ENCODE measurements at places on chromosomes 16 and 17.

GRCh38 chr17:15009087-15009486 is 256.0 kb downstream of the PMP22 start:
- no peak for DNase-seq

- DNase-seq = no peak
Measured at GRCh38 chr16:29975134-29975538, 1.5 kb downstream of the TAOK2 start.

DNA sequence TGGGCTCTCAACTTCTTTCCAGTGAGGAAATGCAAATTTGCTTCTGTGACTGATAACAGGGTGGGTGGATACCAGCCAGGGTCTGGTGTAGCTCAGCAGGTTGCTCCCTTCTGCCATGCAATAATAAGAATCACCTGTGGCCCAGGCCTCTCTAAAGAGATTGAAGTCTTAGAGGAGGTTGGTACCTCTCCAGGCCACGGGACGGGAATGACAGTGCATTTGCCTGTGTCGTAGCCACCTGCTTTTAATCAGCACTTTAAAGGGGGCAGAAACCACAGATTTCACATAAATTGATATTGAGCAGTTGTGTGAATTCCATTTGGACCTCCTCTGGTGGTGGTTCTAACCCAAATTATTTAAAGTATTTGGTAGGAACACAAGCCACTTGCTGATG is 246.9 kb downstream of the PRKCA start:
- DNase-seq = no peak

DNA sequence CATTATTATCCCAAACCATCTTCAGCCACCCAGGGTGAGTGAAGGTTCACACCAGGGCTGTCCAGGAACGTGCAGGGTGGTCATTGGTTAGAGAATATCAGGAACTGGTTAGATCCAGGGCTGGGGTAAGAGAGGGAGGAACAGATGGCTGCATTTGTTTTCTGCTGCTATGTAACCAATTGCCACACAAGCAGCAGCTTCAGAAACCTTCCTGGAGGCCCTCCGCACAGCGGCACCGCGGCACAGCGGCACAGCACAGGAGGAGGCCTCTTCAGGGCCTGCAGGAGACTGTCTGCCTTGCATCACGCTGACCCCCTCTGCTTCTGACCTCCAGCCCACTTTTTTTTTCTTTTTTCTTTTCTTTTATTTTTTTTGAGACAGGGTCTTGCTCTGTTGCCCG is 86.1 kb downstream of the KCNJ12 start:
- DNase-seq = no peak

GRCh38 chr17:77331301-77331864 is 190.6 kb downstream of the SEC14L1 start:
- peak; percentile 71 for DNase-seq

- DNase-seq = peak; percentile 64
Measured at GRCh38 chr17:49952209-49952911, 16.6 kb upstream of the DLX4 start.

- DNase-seq = peak; percentile 60
Measured at GRCh38 chr17:70353408-70354092, 184.2 kb downstream of the KCNJ2 start.

GRCh38 chr16:20995711-20996110 is 95.1 kb downstream of the LYRM1 start:
- DNase-seq = no peak

DNA sequence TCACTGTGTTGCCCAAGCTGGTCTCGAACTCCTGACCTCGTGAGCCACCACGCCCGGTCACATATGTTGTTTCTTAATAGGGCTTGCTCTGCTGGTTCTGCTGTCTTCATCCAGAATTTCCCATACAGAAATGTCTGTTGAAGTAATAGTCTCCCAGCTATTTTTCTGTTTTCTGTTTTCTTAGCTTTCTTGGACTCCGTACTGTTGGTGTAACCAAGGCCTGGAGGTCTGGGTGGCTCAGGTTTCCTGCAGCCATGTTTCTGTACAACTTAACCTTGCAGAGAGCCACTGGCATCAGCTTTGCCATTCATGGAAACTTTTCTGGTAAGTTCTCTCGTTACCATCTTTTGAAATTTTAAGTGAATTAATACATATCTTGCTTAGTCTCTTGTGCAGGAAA is 2.8 kb downstream of the SF3B3 start:
- no peak for DNase-seq

GRCh38 chr16:50463581-50464324 is 84.4 kb upstream of the NKD1 start:
- no peak for DNase-seq

- no peak for DNase-seq
Measured at GRCh38 chr17:30558686-30559545, 81.7 kb downstream of the GOSR1 start.

DNA sequence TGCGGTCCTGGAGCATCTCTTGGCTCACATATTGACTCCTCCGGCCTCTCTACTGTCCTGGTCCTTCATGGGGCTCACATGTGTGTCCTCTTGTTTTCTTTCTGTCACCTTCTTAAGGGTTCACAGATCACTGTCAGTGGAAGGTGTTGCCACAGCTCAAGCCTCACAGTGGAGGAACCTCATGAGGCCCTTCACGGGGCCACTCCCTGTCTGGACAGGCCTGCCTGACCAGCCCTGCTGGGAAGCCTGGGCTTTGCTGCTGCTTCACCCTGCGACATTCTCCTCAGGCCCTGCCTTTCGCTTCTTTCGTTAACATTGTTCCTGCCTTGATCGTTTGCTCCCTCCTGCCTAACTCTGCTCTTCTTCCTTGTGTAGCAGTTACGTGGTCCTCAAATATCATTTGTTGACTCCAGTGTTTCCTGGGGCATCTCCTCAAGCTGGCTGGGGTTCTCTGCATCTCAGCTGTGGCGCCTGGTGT is 55.9 kb downstream of the WDR45B start:
- DNase-seq = no peak

DNA sequence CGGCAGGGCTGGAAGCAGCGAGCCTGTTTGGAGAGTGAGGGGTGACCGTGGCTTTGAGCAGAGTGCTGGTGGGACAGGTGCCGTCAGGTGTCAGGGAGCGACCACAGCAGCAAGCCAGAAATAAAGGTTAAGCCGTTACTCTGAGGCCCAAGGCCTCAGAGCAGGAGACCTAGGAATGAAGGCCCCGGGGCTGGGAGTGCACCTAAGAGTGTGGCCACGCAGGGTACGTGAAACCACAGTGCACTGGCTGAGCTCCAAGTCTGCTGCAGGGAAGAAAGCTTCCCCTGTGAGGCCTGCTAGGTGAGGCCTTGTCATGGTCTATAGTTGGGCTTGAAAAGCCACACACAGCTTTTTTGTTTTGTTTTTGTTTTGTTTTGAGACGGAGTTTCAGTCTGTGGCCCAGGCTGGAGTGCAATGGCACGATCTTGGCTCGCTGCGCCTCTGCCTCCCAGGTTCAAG is 8.7 kb downstream of the CLUAP1 start:
- no peak for DNase-seq

DNA sequence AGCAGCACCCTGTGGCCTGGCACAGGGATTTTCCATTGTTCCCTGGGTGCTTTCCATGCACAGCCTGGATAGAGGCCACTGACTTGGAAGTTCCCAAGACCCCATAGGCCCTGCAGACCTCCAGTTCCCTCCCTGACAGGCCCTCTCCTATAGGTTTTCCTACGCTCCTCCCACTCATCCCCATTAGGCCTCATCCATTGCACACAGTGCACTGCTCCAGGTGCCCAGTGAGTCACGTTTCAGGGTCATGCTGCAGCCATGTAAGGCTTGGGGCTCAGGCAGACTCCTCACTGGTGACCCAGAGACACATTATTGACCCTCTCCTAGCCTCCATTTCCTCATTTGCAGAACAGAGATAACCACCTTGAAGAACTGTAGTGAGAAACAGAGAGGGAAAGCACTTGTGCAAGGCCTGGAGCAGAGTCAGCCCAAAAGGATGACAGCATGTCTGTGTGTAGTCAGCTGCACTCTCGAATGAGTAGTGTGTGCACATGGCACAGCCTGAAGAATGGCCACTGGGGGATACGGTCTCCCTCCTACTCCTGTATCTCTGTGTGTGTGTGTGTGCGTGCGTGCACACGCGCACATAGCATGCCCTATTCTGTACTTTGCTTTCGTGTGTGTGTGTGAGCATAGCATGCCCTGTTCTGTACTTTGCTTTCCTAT is 26.8 kb downstream of the DRC3 start:
- DNase-seq = no peak

- no peak for DNase-seq
Measured at GRCh38 chr17:10050597-10051101, 145.6 kb upstream of the RCVRN start.

DNA sequence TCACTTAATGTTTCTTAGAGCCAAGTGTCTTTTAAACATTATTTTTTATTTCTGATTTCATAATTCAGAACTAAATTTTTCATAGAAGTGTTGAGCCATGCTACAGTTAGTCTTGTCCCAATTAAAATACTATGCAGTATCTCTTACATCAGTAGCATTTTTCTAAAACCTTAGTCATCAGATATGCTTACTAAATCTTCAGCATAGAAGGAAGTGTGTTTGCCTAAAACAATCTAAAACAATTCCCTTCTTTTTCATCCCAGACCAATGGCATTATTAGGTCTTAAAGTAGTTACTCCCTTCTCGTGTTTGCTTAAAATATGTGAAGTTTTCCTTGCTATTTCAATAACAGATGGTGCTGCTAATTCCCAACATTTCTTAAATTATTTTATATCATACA is 13.6 kb upstream of the BCAS3 start:
- DNase-seq = no peak

GRCh38 chr16:72895951-72896350 is 152.0 kb downstream of the ZFHX3 start:
- DNase-seq = no peak

GRCh38 chr16:5412731-5413130 is 315.1 kb upstream of the EEF2KMT start:
- no peak for DNase-seq

- DNase-seq = no peak
Measured at GRCh38 chr16:55421226-55421625, 57.8 kb upstream of the MMP2 start.

DNA sequence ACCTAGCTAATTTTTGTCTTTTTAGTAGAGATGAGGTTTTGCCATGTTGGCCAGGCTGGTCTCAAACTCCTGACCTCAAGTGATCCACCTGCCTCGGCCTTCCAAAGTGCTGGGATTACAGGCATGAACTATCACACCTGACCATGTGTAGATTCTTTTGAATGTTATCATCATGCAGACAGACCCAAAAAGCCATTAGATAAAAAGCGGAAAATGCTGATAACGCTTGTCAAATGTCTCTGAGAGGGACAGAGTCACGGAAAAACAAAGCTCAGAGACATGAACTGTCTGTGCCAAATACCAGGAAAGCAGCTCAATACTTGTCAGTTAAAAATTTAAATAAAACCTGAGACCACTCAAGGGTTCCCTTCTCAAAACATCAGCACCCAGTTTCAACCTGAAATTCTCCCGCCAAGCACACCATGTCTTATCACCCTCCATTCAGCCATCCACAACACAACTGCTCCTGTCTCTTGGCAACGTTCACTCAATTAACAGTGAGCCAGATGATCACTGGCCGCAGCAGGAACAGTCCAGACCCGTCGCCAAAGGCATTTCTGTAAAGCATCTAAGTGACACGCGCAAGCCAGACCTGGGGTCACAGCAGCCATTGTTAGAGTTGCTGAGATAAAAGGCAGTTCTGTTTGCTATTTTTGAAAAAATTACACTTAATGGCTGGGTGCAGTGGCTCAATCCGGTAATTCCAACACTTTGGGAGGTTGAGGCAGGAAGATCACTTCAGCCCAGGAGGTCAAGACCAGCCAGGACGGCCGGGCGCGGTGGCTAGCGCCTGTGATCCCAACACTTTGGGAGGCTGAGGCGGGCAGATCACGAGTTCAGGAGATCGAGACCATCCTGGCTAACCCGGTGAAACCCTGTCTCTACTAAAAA is 29.7 kb downstream of the FANCA start:
- DNase-seq = no peak

GRCh38 chr17:75575728-75576127 is 11.9 kb upstream of the MYO15B start:
- DNase-seq = no peak

DNA sequence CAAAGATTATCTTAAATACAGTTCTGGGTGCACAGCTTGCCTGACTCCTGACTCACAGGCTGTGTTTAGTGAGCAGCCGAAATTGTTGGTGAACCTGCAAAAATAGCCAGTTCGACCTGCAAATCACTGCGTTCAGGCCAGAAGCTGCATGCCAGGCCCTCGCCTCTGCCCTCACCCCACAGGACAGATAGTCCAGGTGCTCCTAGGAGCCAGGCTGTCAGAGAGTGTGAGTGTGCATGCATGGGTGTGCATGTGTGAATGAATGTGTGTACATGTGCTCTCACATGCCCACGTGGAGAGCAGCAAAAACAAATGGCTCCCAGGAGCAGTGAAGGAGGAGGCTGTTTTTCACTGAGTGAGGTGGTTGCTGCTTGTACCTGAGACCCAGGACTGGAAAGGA is 131.8 kb downstream of the ABCC12 start:
- no peak for DNase-seq

DNA sequence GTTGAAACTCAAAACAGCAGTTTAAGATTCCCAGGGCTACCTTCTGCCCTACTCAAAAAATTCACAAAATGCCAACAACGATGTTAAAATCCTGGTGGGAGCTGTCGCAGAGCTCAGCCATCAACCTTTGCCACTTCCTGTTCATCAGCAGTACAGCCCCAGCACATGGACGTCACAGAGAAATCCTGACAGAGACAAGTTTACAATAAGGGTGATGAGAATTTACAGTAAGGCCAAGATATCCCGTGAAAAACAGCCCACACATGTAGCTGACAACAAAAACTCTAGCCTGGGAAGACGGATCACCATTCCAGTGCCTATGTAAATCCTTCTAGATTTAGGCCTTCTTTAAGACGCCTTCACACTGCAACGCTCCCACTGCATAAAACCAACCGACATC is 18.8 kb downstream of the USP22 start:
- no peak for DNase-seq

DNA sequence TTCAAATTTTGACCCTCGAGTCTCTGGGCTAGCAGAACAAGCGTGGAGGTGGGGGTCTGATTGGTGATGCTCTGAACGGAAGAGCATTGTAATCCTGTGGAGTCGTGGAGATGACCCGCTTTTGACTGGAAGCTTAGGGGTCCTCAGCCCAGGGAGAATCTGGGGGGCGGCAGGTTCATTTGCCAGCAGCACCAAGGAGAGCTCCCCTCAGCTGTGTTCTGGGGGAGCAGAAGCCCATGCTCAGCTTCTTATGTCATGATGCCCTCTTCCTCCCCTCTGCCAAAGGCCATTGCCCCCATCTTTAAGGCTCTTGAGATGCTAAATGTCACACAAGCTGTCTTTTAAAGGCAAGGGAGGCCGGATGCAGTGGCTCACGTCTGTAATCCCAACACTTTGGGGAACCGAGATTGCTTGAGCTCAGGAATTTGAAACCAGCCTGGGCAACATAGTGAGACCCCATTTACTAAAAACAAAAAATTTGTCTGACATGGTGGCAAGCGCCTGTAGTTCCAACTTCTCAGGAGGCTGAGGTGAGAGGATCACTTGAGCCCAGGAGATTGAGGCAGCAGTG is 19.3 kb downstream of the LDHD start:
- no peak for DNase-seq

GRCh38 chr17:82941021-82942001 is 101.5 kb upstream of the ZNF750 start:
- DNase-seq = no peak
